Dermis blood vessel endothelial cell (primary cell): ENCODE measurements at places on chromosomes 3 and 15.

GRCh38 chr3:29286478-29287240 lies 5.8 kb downstream of the RBMS3 start:
- peak; percentile 21 for DNase-seq

- DNase-seq, result no peak
These were observed 50.9 kb upstream of the NPHP3 start for GRCh38 chr3:132773071-132773619.

GRCh38 chr3:9081184-9081818 lies 118.0 kb upstream of the RAD18 start:
- no peak for DNase-seq

DNA sequence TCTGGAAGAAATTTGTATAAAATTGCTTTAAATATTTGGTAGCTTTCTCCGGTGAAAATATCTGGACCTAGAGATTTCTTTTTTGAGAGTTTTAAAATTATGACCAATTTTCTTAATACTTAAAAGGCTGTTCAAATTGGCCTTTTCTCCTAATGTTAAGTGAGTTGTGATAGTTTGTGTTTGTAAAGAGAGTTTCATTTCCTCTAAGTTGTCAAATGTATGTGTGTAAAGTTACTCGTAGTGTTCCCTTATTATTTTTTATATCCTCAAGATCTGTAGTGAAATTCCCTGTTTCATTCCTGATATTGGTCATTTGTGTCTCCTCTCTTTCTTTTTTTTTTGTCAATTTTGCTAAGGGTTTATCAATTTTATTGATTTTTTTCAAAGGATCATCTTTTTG lies 92.6 kb upstream of the CTNNB1 start:
- no peak for DNase-seq

DNA sequence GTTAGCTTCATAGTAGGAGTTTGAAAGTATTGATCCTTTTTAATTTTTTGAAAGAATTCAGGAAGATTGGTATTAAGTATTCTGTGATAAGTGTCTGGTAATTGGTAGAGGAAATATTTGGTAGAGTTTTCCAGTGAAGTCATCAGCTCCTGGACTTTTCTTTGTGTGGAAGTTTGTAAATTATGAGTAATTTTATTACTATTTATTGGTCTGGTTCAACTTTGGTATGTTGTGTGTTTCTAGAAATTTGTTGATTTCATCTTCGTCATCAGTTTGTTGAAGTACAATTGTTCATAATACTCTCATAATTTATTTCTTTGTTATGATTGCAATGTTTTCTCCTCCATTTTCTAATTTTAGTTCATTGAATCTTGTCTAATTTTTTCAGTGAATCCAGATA lies 832.0 kb downstream of the OTOL1 start:
- DNase-seq, result no peak

- DNase-seq, result no peak
These were observed 15.9 kb upstream of the PIAS1 start for GRCh38 chr15:68038246-68038645.

- no peak for DNase-seq
These were observed 57.7 kb upstream of the ATG7 start for GRCh38 chr3:11214451-11214978.
